ENCODE measurements at places on chromosomes 7 and 10. TPM values are rescaled to one million over a fixed set of nuclear protein-coding genes. Genes with fewer than 3 reads are reported as not detected.

GRCh38 chr7:22931011-22931410 lies 82.9 kb downstream of the HYCC1 start:
- DNase-seq = no peak

DNA sequence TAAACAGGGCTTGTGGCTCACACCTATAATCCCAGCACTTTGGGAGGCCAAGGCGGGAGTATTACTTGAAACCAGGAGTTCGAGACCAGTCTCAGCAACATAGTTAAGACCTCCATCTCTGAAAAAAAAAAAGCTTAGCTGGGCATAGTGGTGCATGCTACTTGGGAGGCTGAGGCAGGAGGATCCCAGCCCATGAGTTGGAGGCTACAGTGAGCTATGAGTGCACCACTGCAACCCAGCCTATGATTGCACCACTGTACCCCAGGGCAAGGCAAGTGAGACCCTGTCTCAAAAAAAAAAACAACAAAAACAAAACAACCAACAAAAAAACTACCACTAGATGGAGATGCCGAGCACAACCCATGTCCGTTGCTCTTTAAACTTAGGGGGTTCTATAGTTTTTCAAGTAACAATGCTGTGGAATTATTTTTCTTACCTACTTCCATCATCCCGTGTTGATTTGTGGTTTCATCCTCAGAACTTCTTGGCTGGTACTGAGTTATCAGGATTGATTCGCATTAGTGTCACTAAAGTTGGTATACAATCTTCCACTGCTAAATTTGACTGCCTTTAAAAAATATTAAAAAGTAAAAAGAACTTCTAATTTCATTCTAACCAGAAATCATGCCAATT lies 12.2 kb upstream of the REPIN1 start:
- DNase-seq = no peak

GRCh38 chr10:14186245-14186644 lies 144.5 kb downstream of the FRMD4A start:
- no peak for DNase-seq

DNA sequence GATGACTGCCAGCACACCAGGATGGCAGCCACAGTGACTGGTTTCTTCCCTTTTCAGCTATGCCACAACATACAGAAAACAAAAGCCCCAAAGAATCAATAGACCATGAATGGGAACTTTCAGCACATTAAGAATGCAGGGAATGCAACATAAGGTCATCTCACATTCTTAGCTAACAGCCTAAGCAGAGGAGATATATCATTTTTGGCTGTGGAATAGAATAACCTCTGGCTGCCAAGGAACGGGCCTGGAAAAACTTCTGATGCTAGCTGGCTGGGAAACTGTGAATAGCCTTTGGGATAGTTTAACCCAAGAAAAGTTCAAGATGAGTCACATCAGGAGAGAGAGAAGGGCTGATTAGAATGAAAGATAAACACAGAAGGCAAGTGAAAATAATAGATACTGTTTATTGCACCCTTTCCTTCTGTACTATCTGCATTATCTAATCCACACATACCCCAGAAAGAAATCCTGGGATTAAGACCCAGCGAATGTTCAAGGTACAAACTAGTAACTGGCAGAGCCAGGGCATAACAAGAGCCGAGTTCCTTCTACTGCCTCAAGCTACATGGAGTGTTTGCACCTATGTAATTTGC lies 169.2 kb downstream of the SEMA3A start:
- DNase-seq = no peak

- no peak for DNase-seq
Observed at GRCh38 chr10:8416760-8417159, 362.3 kb downstream of the GATA3 start.

ECHDC3 gene
- 1.8 TPM for total RNA-seq

CCDC172 gene
- total RNA-seq = not detected

DNA sequence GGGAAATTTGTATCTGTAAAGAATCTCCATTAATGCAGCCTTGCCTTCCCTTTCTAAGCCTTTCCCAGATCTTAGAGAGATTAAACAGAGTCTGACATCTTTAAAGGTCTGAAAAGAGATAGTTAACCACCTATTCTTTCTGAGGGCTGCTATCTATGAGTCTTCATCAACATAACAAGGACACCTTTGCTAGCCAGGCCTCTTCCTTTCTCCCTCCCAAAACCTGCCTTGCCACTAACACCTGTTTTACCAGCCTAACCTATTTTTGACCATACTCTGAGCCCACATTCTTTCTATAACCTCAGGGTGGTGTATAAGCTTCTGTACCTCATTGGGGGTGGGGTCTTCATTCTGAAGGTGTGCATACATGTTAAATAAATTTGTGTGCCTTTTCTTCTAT lies 217.1 kb downstream of the IPMK start:
- DNase-seq = no peak

GLI3 gene
- 0.14 TPM for total RNA-seq

TCERG1L gene
- total RNA-seq = 0.68 TPM

DNA sequence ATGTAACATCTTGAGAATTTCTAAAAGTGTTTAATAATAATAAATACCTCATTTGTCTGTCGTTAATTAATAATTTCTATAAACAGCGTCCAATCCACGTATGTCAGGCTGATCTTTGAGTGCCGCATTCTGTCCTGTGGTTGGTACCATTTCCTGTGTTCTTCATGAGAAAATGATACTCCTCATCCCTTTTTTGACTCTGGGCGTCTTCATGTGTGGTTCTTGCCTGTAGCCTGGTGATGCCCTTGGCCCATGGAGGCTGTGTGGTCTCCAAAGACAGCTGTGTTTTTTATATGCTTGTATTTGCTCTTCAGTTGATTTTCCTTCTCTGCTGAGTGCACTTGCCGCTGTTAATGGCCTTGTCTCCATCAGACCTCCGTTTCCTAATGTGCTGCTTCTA lies 31.5 kb downstream of the GLRX3 start:
- no peak for DNase-seq

MUC12 gene
- 0.41 TPM for total RNA-seq

ZNF467 gene
- 0.23 TPM for total RNA-seq

DNA sequence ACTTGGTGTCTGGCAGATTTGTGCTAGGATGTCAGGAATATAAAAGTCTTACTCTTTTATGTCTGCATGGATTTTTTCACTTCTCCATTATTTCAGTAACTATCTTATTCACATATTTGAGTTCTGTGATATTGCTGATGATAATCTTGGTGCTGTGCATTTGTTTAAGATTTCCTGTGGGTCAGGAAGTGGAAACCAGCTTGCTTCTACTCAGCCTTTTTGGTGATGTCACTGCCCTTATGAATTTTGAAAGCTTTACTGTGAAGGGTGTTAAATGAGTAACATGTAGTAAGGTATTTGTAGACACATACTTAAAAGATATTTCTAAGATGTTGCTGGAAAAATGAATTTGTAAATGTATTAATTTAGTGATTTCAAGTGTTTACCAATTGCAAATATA lies 69.5 kb upstream of the VOPP1 start:
- no peak for DNase-seq

Measured in activated naive CD4-positive, alpha-beta T cell treated with anti-CD3 and anti-CD28 coated beads, Interleukin-2, amount 50 U/mL, for 72 hours (primary cell).